ENCODE measurements at places on chromosomes 4 and X. TPM values are rescaled to one million over a fixed set of nuclear protein-coding genes. Genes with fewer than 3 reads are reported as not detected.

GRCh38 chrX:127190381-127190780 lies 370.9 kb downstream of the PRR32 start:
- no peak for DNase-seq

Gene ABCG2
- 7.4 TPM for polyA plus RNA-seq

GRCh38 chrX:42106556-42106955 lies 183.2 kb upstream of the CASK start:
- no peak for DNase-seq

Gene PDZD4
- 11.5 TPM for polyA plus RNA-seq

DNA sequence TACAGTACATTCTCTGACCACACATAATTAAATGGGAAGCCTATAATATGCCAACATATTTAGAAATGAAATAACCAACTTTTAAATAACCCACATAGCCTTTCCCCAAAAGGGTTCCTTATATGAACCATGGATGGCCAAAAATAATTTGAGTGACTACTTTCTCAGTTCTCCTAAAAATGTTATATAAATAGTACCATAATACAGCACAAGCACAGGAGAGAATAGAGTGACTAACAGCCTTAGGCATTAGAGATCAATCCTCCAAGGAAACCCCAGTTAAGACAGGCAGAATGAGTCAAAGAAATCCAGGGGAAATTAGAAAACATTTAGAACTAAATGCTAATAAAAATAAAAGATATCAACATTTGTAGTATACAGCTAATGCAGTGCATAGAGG lies 50.2 kb downstream of the ANKRD17 start:
- DNase-seq = no peak

Gene NSD2
- 80.5 TPM for polyA plus RNA-seq

- no peak for DNase-seq
Observed at GRCh38 chr4:1882850-1883271, 11.7 kb downstream of the NSD2 start.

DNA sequence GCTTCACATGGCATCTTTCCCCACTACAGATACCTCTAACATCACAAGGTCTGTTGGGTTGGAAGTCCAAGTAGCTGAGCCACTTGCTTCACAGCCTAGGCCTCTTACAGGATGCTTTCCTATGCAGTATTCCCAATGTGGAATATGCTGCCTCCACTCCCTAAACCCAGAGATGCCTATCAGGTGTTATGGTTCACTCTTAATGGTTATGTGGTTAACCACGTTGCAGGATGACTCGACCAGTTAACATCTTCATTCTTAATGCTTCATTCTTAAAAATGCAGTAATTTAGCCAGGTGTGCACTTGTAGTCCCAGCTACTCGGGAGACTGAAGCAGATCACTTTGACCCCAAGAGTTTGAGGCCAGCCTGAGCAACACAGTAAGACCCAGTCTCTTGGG lies 24.2 kb downstream of the HAUS3 start:
- DNase-seq = no peak

Gene IL3RA
- polyA plus RNA-seq = 14.8 TPM

- DNase-seq = no peak
Observed at GRCh38 chrX:155896512-155896911, 15.4 kb downstream of the VAMP7 start.

- no peak for DNase-seq
Observed at GRCh38 chr4:98659741-98660462, 1.5 kb upstream of the TSPAN5 start.

Gene ZAR1
- polyA plus RNA-seq = not detected

GRCh38 chr4:53477038-53477565 lies 99.7 kb downstream of the FIP1L1 start:
- no peak for DNase-seq

GRCh38 chrX:134396174-134396573 lies 63.8 kb upstream of the HPRT1 start:
- no peak for DNase-seq

Gene STAP1
- 0.24 TPM for polyA plus RNA-seq

Gene DMD
- polyA plus RNA-seq = 14.4 TPM

Gene H2BW2
- 0.72 TPM for polyA plus RNA-seq

DNA sequence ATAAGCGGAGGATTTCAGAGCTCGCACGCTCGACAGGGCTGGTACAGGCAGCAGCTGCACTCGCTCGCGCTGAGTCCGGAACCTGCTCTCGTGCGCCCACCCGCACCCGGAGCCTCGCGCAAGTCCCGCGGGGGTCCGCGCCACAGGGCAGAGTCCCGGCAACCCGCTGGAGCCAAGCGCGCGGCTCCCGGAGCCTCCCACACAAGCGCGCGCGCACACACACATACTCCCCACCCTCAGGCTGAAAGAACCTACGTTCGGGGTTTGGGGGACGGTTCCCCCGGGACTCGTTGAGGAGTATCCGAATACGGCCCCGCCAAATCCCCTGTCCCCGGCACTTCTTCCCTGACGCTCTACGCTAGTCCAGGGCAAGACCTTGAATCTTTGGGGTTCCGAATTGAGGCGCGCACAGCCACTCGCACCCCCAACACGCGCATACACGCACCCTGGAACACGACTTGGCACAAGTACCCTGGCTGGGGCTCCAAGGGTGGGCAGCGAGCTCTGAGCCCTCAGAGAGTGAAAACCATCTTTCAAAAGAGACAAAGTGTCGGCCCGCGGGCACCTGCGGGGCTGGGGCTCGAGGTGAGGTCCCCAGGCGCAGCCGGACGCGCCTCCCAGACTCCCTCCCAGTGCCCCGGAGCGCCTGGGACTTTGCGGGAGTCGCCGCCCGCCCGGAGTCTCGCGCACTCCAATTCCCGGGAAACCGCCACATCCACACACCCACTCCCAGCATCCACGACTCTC lies 952 bp downstream of the ANOS1 start:
- DNase-seq = no peak

DNA sequence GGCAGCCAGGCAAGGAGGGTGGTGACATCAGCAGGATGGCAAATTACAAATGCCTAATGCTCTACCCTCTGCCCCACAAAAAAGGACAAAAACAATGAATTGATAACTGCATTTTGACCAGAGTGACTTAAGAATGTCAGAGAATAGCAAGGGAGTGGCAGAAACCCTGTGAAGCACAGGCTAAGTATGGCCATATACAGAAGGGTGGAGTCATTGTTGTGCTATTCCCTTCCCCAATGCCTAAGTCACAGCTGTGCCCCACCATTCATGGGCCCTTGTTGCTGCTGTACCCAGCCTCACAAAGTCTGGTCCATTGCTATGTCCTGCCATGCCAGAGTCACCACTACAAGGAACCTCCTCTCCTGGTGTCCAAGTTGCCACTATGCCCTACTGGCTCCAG lies 123.1 kb downstream of the NEK1 start:
- no peak for DNase-seq

DNA sequence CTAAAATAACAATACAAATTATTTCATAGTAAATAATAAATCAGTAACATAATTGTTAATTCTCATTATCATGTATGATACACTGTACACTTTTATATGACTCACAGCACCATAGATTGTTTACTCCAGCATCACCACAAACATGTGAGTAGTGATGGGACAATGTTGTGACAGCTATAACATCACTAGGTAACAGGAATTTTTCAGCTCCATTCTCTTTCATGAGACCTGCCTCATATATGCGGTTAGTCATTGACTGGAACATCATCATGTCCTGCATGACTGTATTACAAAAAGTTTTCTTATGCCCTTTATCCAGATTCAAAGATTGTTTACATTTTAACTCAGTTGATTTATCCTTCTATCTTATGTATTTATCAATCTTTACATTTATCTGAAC lies 1530.0 kb downstream of the PCDH18 start:
- DNase-seq = no peak

DNA sequence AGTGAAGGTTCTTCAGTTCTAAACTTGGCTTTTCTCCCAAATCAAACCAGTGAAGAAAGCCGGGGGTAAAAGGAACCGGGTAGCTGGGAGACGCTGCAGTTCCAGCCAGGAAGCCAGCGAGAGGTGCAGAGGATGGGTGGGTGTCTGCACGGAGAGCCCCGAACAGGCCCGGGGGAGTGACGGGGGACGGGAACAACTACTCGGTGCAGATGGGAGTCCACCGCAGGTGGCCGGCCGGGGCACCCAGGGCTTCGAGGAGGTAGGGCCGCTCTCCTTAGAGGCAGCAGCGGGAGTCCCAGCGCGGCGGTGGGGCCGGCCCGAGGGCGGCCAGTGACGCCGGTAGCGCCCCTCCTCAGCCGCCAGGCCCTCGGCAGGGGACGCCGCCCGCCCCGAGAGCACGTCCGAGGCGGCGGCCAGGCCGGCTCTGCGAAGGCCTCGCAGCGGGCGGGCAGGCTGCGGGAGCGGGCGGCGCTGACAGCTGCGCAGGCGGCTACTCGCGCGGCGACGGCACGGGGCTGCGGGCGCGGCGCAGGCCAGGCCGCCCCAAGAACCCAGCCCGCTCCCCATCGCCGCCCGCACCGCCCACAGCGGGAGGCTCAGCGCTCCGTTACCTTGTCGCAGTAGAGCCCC lies 449 bp downstream of the FBXL5 start:
- DNase-seq = peak; percentile 36

Gene GABRA4
- 0.08 TPM for polyA plus RNA-seq

- no peak for DNase-seq
Observed at GRCh38 chrX:68872171-68872570, 43.4 kb downstream of the EFNB1 start.

Gene APOO
- polyA plus RNA-seq = 43.5 TPM

DNA sequence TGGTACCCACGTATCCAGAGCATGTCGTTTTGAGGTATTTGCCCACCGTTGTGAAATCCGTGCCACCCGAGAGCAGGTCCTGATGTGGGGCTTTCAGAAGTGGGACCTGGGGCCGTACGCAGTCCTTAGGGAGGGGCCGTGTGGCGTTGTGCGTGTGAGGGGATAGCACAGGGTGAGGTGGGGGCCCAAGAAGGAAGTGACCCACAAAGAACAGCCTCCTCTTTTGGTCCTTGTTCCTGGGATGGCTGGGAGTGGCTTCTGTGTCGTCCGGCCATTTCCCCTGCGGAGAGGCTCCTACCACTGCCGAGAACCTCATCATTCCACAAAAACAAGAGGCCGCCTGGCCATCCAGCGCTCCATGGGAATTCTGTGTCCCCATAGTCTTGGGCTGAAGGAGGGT lies 17.0 kb upstream of the MSANTD1 start:
- no peak for DNase-seq

GRCh38 chr4:106588891-106589290 lies 220.3 kb upstream of the GIMD1 start:
- no peak for DNase-seq

GRCh38 chrX:110172215-110172614 lies 145.7 kb downstream of the AMMECR1 start:
- no peak for DNase-seq

Gene TTC29
- 1.6 TPM for polyA plus RNA-seq

Gene GRPR
- polyA plus RNA-seq = 0.33 TPM

GRCh38 chrX:105052926-105053325 lies 167.6 kb downstream of the TEX13A start:
- DNase-seq = no peak

Gene LRCH2
- 12.4 TPM for polyA plus RNA-seq

GRCh38 chrX:51776851-51777250 lies 33.6 kb downstream of the GSPT2 start:
- DNase-seq = no peak

Gene MAGEB10
- polyA plus RNA-seq = not detected

DNA sequence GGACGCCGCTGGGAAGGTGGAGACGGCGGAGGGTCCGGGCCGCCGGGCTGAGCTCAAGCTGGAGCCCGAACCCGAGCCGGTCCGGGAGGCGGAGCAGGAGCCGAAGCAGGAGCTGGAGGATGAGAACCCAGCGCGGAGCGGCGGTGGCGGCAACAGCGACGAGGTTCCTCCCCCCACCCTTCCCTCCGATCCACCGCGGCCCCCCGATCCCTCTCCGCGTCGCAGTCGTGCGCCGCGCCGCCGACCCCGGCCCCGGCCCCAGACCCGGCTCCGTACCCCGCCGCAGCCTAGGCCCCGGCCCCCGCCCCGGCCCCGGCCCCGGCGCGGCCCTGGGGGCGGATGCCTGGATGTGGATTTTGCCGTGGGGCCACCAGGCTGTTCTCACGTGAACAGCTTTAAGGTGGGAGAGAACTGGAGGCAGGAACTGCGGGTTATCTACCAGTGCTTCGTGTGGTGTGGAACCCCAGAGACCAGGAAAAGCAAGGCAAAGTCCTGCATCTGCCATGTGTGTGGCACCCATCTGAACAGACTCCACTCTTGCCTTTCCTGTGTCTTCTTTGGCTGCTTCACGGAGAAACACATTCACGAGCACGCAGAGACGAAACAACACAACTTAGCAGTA lies 483 bp downstream of the USP27X start:
- no peak for DNase-seq

DNA sequence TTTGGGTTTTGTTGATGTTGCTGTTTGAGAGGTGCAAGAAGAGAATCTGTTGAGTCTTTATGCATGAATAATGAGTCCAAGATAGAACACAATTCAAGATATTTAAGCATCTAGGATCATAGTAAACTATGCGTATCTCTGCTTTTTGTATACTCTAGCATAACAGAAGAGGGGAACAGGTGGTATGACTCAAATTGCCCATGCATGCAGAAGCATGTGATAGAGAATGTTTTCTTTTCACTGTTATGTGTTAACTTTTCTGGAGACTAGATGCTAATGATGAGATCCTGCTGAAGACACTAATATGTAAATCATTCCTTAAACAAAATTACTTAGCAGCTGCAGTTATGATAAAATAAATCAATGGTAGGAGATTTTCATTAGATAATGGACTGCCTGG lies 165.3 kb upstream of the FTHL17 start:
- peak; percentile 4 for DNase-seq

DNA sequence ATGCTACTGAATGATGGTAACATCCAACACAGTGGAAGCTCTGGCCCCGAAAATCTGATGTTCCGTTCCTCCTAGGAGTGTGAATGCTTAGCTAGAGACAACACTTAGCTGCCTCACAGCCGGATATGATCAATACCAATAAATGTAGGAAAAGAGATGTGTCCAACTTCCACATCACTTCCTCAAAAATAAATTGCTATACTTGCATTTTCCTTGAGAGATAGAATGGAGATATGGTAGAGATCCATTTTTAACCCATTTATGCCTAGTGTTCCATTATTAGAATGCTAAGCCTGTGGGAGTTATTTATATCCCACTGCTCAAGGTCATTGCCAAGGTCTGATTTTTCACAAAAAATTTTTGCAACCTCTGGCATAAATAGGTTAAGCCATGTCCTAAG lies 5.5 kb upstream of the SLC9B1 start:
- no peak for DNase-seq

Gene KCTD8
- 4.9 TPM for polyA plus RNA-seq

- no peak for DNase-seq
Observed at GRCh38 chrX:120380699-120381098, 18.8 kb downstream of the ATP1B4 start.

GRCh38 chr4:124918559-124919122 lies 206.1 kb upstream of the ANKRD50 start:
- DNase-seq = no peak

Gene NUDT6
- polyA plus RNA-seq = 19.0 TPM

DNA sequence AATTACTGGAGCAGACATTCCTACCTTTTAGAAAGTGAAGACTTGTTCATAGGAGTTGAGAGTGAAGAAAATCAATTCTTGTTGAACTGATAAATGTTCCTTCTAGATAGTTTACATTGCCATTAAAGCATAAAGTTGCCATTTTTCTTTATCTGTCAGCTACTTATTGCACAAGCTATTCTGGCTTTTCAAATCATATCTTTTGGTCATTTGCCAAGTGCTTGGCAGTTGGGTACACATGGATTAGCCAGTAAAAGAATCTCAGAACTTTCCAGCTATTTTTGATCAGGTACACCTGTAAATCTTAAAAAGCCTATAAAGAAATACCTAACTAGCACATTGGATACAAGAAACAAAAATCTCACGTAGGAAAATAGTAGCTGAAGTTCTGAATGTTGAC lies 56.4 kb upstream of the PNPLA4 start:
- no peak for DNase-seq
